ENCODE measurements at places on chromosomes 3 and 15. TPM values are rescaled to one million over a fixed set of nuclear protein-coding genes. Genes with fewer than 3 reads are reported as not detected.

HTD2 gene
- 15.5 TPM for polyA plus RNA-seq

ZNF654 gene
- polyA plus RNA-seq = 3.5 TPM

PARP15 gene
- polyA plus RNA-seq = 0.95 TPM

TMEM40 gene
- 5.2 TPM for polyA plus RNA-seq

CACNA1D gene
- 3.7 TPM for polyA plus RNA-seq

GADL1 gene
- polyA plus RNA-seq = not detected

NR1I2 gene
- 0.07 TPM for polyA plus RNA-seq

DNA sequence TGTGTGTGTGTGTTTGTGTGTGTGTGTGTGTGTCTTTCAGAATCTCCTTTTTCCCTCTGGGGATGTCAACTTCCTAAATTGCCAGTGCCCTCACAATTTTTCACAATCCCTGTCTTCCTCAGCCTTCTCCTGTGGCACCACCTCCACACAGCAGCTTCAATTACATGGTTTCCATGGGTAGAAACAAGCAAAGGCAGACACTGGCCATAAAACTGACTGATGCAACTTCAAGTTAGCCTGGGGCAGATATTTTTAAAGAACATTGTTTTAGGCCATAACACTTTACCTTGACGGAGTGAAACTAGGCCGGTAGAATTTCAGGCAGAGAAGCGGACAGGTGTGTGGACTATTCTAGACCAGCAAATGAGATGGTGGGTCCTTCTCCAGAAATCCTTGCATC, 405.8 kb upstream of the SUCLG2 start:
- no peak for DNase-seq

GRCh38 chr3:175383813-175384212, 524.7 kb downstream of the NAALADL2 start:
- DNase-seq = no peak

- peak; percentile 42 for DNase-seq
Observed at GRCh38 chr3:50594253-50594785, 17.3 kb downstream of the CISH start.

- peak; percentile 10 for DNase-seq
Observed at GRCh38 chr15:68385240-68385561, 46.8 kb downstream of the ITGA11 start.

DNA sequence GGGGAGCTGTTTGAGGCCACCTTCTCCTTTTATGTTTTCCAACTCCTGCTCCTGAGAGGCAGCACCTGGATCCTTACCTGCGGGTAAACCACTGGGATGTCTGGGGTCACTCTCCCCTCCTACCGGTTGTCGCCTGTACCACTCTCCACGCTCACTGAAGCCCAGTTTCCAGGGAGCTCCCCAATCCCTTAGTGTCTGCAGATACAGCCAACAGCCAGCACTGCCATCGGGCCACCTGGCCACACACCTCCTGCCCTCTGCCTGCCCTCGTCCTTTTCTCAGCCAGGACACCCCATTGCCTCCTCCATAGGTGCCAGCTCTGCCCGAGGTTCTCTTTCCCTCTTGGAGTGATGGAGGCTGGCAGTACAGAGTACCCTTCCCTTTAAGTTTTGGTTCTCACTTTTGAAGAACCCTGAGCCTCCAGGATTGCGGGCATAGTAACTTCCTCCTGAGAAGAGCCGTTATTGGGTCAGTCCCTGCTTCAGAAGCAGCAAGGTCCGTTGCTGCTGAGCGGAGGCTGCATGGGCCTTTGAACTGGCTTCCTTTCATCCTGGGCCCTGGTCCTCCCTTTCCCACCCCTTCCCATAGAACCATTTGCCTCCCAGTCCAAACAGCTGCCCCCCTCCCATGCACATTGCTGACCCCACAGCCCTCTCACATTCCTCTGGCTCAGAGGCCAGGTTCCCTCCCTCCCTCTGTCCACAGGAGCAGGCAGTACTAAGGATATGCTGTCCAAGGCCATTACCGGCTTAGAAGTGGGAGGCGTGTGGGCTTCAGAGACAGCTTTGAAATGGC, 30.9 kb downstream of the ARNT2 start:
- DNase-seq = no peak

- DNase-seq = no peak
Observed at GRCh38 chr3:183386651-183387050, 41.8 kb downstream of the MCF2L2 start.

DNA sequence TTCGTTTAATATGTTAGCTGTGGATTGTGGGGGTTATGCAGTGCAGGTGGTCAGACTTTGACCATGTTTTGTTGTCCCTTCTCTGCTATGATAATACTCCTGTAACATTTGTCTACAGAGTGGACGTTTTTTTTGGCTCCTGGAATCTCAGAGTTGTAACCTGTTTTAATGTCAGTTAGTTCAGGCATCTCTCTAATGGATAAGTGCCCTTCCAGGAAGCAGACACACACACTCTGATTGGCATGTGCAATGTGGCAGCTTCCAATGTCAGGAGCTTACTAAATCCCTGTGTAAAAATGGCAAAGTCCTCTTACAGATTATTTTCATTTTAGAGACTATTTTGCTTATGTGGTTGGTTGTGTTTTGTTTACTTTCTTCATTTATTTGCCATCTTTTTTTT, 222.2 kb upstream of the ARPP21 start:
- DNase-seq = no peak

GRCh38 chr3:177283983-177284382, 86.7 kb upstream of the TBL1XR1 start:
- no peak for DNase-seq

- DNase-seq = no peak
Observed at GRCh38 chr15:57555270-57555669, 36.4 kb upstream of the MYZAP start.

GRCh38 chr3:127823426-127823857, 1.1 kb upstream of the MGLL start:
- no peak for DNase-seq

DNA sequence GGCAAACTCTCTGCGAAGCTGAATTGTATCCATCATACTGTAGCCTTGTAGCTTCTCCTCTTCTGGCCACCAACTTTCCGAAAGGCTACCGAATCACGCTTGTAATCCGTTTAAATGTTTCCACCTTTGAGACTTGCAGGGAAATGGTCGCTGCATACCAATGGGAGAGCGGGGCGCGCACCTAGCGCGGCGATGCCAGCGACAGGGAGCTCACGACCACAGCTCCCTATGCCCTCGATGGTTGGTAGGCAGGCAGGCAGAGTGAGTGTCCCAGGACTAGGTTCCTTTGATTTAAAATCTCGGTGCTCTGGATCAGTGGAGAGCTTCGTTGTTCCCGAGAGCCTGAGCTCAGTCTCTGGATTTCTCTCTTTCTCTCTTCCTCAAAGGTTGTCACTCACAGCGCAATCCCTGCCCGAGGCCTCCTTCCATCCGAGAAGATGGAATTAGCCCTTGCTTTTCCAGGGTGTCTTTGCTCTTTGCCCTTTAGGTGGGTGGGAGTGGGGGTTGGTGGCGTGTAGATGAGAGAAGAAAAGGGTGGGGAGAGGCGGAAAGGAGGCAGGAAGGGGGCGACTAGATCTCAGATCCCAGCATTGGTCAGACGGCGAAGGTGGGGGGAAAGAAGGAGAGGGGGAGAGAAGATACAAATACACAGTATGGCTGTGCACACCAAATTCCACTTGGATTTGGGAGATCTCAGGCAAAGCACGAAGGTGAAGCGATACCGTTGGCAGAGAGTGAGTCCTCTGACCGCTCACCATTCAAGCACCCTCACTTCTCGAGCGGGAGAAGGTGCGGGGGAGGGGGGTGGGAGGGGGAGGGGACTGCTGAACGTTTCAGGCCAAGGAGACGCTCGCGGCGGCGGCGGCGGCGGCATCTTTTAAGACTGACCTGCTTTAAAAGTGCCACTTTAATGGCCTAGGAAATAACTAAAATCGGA, at the start of gene SLITRK3:
TSS of gene SLITRK3 (minus strand) at position 745 of the 937 bp plus-strand sequence. CDS start 5,554 bp downstream, outside the sequence.
- peak; percentile 33 for DNase-seq

GRCh38 chr3:129745253-129745652, 138.8 kb upstream of the PLXND1 start:
- DNase-seq = no peak

- no peak for DNase-seq
Observed at GRCh38 chr3:29764603-29765254, 483.9 kb downstream of the RBMS3 start.

DNA sequence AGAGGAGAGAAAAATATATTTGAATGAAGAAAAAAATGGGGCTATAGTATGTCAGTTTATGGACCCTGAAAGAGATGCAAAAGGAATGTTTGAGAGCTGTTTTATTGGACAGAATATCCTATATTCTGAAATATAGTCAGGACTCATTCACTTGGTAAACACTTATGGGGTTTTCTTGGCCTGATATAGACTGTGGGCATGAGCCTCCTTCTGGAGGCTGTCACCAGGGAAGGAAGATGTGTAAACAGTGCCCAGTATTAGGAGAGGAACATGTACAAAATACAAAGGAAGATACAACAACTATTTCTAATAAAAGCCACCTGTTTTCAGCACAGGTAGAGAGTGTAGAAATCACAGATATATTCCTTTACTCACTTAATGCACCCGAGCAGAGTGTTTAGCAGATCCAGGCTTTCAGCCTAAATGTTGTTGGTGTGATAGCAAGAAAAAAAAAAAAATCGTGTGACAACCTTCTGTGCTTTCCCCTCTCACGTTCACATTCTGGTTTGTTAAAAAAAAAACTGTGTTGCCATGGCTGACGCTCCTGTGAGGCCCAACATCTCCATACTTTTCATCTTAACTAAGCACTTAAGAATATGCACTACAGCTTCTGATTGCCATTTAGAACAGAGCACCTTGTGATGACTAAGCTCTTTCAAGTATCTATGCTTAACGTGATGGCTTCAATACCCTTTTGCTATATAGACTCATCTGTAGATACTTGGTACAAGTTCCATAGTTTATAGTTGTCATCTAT, 134.1 kb downstream of the MBNL1 start:
- DNase-seq = no peak

GRCh38 chr3:188204526-188204925, 50.6 kb downstream of the LPP start:
- DNase-seq = no peak

DNA sequence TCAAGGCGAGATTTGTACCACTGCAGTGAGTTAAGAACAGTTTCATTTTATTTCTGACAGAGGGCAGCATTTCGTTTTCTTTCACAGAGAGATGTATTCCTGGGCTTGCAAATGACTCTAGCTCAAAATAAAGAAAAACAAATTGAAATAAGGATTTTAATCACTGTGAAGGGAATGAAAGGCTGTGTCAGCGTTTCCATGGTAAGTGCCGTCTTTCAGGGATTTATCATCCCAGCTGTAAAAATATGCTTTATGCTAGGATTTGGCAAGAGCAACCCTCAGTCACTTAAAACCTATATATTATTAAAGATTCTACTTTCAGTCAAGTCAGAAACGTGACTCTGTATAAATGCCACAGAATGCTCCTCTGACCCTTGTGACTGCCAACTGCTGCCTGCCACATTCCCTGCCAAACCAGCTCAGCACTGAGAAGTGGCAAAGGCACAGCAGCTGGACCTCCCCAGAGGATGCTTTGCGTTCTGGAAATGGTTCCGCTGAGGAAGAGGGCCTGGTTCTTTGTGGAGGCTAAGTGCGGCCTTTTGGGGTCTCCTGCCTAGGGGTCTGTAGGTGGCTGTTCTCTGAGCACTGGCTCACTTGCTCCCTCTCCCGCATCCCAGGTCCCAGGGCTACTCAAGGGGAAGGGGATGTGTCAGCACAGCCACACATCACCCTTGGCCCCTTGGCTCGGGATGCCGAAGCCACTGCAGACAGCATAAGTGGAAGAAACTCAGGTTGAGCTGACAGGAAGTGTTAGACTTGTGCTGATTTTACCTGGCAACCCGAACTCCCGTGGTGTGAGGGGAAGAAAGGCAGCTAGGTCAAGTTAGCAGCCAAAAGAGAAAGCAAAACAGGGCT, 56.6 kb upstream of the POMGNT2 start:
- DNase-seq = no peak

- DNase-seq = no peak
Observed at GRCh38 chr3:42184651-42185443, 81.1 kb downstream of the CCK start.

- DNase-seq = no peak
Observed at GRCh38 chr3:147431751-147432150, 22.6 kb downstream of the ZIC1 start.

GRCh38 chr15:78804391-78804792, 6.9 kb downstream of the ADAMTS7 start:
- DNase-seq = peak; percentile 68

DNA sequence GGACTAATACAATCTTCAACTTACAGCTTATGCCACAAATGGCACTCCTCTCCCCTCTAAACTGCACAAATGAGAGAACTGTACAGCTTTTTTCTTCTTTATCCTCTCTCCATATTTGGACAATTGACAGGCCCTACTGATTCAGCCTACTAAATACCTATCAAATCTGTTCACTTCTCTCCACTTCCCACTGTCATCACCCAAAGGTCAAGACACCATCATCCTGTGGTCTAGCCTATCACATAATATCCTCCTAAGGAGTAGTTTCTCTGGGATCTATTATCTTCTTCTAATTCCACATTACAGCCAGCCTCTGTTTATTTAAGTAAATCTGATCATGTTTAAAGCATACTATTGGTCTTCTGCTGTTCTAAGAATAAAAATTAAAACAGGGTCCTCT, 33.0 kb upstream of the SLC12A8 start:
- no peak for DNase-seq

DNA sequence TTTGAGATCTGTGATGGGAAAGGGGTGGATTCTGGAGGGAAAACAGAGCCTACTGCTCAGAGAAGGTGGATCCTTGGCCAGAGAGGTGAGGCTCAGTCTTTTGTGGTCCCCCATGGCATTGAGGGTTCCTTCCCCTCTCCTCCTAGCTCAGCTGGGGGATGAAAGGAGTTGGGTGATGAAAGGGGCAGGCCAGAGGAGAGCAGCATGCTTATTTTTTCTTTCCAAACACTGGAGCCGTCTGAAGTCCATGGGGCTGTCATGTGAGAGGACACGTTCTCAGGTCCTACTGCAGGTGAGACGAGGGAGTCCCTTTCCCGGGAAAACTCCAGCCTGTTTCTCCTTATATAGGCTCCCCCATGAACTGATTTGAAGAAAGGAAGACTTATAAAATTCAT, 71.4 kb downstream of the SCN5A start:
- DNase-seq = no peak

GRCh38 chr3:804211-804610, 288.6 kb upstream of the CNTN6 start:
- DNase-seq = no peak

- no peak for DNase-seq
Observed at GRCh38 chr3:132354916-132355702, 37.9 kb downstream of the ACP3 start.

All from right cardiac atrium (tissue), 5 donors.